ENCODE measurements at places on chromosomes 4 and X.

DNA sequence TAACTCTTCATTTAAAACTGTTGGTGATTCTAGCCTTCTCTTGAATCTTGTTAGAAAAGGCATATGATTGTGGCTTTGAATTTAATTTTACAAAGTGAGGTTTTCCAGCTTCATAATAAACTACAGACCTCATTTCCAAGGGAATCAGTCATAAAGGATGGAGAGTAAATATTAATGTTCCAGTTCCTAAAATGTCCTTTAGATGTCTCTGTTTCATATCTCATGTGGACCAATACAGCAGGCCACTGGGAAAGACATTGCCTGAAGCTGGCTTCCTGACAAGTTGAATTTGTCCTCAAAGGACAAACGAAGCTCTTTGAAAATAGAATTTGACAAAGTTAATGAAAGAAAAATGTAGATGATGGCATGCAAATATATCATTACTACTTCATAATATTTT, 125.4 kb downstream of the ZNF330 start:
- no peak for DNase-seq

- no peak for DNase-seq
Measured at GRCh38 chrX:56268888-56269287, 36.7 kb downstream of the KLF8 start.

- no peak for DNase-seq
Measured at GRCh38 chr4:122458625-122459024, 2.1 kb upstream of the IL2 start.

- no peak for DNase-seq
Measured at GRCh38 chr4:127957105-127957504, 7.9 kb downstream of the MFSD8 start.

- no peak for DNase-seq
Measured at GRCh38 chr4:162644346-162644745, 480.5 kb upstream of the FSTL5 start.

GRCh38 chr4:153522802-153523094, 56.6 kb downstream of the TMEM131L start:
- no peak for DNase-seq

DNA sequence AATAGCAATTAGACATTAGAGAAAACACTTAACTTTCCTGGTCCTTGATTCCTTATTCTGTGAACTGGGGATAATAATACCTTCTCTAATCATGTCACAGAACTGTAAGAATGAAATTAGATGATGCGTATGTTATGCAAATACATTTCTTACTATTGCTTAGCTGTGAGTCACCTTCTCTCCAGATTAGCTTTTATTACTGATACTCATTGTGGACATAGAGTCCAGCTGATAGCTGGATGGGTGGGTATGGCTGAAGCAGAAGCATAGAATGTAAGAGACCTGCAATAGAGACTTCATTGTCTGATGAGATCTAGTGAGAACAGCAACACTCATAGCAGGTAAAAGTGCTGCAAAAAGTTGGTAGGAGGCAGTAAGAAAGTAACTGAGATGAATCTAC, 437.2 kb upstream of the ZFP42 start:
- DNase-seq = no peak

DNA sequence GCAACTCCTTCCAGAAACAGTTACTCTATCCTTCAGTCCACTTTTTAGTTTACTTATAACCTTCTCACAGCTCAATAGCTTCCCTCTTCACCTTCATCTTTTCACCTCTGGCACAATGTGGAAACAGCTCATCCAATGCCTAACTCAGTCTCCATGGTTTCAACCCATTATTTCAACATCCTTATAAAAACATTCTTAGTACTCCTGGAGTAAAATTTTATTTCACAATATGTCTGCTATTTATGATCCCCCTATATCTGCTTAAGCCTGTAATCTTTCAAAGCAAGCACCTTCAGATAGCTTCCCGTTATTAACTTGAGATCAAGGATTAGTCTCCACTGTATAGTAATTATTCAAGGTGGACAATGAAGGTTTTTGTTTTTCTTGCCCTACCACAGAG, 156.3 kb downstream of the GASK1B start:
- no peak for DNase-seq

- no peak for DNase-seq
Measured at GRCh38 chr4:31917334-31917733, 1197.2 kb downstream of the PCDH7 start.

- no peak for DNase-seq
Measured at GRCh38 chrX:40172401-40173142, 74.8 kb upstream of the BCOR start.

- DNase-seq = no peak
Measured at GRCh38 chrX:108132876-108133275, 41.3 kb downstream of the ATG4A start.

DNA sequence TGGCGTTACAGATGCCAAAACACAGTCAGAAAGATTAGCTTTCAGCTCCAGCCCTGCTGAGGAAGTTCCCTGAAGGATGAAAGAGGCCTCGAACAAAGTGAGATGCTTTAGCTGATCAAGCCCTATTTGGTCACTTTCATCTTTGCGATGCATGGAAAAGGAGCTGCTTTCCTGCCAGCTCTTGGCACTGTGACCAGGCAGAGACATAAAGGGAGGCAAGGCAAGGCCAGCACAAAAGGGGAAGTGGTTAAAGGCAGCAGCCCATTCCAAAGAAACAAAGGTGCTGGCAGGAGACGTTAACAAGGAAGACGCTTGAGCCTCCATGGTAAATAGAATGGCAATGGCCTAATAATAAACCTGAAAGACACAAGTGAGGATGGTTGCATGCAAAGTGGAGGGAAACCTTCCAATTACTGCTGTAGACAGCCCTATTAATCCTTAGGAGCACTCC, 617.1 kb upstream of the INTU start:
- DNase-seq = no peak

- DNase-seq = peak; percentile 55
Measured at GRCh38 chr4:134201216-134202161, at the start of gene PABPC4L. TSS of gene PABPC4L (minus strand) at chr4:134201789. CDS start at chr4:134201019, 770 bp downstream.

- no peak for DNase-seq
Measured at GRCh38 chr4:48133669-48134068, 381 bp downstream of the TXK start.

DNA sequence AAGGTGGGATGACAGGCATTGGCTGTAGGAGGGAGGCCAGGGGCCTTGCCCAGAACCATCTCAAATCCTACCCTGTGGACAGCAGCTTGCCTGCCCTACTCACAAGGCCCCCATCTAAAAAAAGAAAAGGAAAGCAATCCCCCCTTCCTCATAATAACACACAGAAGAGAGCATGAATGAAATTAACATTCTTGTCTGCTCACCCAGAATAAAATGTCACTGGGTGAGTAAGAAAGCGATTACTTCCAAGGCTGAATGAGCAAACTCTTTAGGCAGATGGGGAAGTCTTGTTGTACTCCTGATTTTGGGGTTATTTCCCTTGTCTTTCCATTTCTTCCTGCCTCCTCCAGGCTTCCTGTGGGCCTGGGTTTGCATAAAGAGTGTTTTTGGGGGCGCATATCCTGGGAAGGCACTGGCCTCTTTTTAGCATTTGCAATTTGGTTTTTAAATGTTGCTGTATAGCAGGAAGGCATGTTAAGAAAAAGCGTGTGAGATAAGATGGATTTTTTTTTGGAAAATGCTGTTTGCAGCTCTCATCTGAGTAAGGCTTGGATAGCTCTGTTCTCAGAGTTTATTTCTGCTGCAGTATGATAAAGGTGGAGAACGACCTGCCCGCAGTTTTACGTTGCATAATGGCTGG, 248.3 kb upstream of the GATB start:
- no peak for DNase-seq

- no peak for DNase-seq
Measured at GRCh38 chr4:48227662-48228061, 42.0 kb downstream of the TEC start.

DNA sequence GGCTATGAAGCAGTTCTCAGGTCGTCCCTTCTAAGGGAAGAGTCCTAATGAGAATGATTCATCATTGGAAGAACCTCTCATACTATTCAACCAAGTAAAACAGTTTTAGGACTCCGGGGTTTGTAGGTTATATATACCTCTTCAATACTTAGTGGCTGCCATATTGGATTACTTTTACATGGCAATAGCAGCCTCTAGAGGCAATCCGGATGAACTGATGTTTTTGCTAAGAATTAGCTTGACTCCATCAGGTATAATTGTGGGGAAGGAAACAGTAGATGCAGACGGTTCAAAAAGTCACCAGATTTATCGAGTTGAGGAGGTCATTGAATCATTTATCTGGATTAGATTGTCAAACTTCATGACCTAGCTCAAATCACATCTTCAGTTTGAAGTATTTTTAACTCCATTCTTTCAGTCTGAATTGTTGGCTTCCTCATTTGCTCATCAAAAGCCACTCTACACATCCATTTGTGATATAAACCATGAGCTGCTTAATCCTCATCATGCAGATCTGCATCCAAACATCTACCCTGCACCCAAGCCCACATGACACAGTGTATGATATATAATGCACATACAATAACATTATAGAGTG, 28.4 kb downstream of the GUCY1B1 start:
- DNase-seq = no peak

DNA sequence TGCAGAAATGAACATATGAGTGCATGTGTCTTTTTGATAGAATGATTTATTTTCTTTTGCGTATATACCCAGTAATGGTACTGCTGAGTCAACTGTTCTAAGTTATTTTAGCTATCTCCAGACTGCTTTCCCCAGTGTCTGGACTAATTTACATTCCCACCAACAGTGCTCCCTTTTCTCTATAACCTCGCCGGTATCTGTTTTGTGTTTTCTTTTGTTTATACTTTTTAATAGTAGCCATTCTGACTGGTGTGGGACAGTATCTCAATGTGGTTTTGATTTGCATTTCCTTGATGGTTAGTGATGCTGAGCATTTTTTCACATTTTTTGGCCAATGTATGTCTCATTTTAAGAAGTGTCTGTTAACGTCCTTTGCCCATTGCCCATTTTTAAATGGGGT, 218.6 kb upstream of the KCNIP4 start:
- no peak for DNase-seq

- DNase-seq = no peak
Measured at GRCh38 chr4:146238107-146238506, 23.8 kb downstream of the REELD1 start.
